Fibroblast of villous mesenchyme (primary cell): ENCODE measurements at places on chromosomes 2 and 18.
A peak's percentile ranks its signal among the peaks of the same experiment; 100 is the strongest.

GRCh38 chr2:167103028-167103756 lies 214.9 kb downstream of the XIRP2 start:
- DNase-seq = no peak

GRCh38 chr2:39772812-39773152 lies 6.3 kb downstream of the THUMPD2 start:
- no peak for DNase-seq

DNA sequence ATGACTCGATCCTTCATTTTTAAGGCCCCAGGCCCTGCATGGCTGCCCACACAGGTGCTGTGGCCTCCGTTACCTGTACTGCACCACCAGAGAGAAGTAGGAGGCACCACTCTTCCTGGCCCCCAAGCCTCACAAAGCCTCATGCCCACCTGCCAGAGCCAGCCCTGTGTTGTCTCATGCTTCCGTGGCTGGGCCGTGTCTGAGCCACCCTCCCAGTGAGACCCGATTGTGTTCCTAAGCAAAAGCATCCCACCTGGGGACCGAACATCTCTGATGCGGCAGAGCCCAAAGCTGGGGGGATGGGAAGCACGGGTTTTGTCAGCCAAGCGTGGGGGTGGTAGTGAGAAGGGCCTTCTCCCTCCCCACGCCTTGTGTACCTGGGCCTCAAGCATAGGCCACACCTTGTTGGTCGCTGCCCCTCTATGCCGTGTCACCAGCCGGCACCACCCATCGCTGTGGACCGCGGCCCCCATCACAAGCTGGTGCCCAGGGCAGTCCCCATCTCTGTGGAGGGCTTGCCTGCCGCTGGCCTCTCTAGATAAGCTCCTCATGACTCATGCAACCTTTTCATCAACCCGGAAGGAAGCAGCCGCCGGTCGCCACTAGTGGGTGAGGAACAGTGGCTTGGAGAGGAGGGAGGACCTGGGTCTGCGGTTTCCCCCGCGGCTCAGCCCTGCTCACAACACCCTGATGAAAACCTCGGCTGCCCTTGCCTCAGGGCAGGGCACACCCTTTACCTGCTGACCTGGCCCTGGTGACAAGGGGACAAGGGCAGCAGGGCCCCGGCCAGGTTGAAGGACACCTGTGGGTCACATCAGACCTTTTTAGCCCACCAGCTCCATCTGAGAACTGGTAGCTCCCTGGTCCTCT lies 2.7 kb upstream of the RNPEPL1 start:
- DNase-seq = peak; percentile 95

- no peak for DNase-seq
Observed at GRCh38 chr18:77911971-77912605, 662.4 kb downstream of the GALR1 start.

DNA sequence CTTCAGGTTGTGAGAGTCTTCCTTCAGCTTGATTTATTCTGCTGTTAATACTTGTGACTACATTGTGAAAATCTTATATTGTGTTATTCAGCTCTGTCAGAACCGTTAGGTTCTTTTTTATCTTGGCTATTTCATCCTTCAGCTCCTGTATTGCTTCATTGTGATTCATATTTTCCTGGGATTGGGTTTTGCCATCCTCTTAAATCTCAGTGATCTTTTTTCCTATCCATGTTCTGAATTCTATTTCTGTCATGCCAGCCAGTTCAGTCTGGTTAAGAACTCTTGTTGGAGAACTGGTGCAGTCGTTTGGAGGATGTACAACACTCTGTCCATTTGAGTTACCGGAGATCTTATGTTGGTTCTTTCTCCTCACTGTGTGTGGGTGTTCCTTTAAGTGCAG lies 19.1 kb downstream of the MSTN start:
- DNase-seq = no peak

DNA sequence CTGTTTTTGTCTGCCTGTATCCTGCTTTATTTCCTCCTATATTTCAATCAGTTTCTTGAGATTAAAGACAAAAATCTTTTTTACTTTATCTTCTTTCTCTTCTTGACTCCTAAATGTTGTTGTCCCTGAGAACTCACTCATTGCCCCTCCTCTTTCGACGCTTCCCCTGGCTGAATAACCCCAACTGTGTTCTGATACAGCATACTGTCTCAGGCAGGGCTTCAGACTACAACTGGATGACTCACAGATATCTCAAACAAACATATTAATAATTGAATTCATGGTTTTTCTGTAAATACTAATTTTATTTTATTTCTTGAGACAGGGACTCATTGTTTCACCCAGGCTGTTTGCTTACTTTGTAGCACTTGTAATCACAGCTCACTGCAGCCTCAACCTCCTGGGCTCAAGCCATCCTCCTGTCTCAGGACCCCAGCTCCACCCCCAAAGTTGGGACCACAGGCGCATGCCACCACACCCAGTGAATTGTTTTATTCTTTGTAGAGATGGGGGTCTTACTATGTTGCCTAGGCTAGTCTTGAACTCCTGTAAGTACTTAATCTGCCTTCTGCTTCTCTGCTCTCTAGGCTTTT lies 9.4 kb downstream of the ITGAV start:
- no peak for DNase-seq

DNA sequence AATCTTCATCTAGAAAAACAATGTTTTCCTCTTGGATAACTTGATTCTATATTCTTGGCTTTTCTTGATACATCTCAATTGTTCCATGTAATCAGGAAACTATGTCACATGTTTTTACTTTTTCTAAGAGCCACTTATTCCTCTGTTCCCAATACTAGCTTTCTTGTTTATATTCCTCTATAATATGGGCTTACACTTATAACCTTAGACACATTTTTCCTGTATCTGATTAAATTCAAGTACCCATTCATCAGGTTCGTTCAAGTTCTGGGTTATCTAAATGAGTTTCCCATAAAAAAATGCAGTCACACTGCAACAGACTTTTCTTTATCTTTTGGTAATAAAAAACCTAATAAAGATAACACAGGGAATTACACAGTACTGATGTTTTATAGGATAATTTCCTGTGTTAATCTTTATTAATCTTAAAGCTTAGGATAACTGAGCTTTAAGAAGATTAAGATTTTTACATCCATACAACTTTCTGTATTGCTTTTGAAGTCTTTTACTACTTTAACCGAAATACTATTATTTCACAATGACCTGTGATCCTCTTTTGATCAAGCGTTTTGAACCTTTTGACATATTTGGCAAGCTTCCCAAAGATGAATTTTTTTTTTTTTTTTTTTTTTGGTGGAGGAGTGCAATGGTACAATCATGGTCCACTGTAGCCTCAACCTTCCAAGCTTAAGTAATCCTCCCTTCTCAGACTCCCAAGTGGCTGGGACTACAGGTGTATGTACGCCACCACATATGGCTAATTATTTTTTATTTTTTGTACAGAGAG lies 44.3 kb upstream of the C2orf66 start:
- peak; percentile 64 for DNase-seq

DNA sequence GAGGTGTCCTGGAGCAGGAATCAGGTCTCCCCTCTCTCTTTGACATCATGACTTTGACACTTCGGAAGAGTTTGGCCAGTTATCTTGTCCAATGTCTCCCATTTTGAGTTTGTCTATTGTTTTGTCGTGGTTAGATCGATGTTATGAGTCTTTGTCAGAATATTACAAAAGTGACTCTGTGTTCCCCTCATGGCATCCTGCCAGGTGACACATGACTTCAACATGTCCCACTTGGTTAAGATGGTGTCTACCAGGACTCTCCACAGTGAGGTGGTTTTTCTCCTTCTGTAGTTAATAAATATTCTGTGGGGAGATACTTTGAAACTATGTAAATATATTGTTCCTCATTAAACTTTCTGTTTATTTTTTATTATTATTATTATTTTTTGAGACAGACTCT lies 76.6 kb upstream of the BZW1 start:
- no peak for DNase-seq

- no peak for DNase-seq
Observed at GRCh38 chr2:212208467-212208866, 330.1 kb downstream of the ERBB4 start.

GRCh38 chr2:68978098-68978497 lies 3.7 kb downstream of the GKN1 start:
- no peak for DNase-seq

DNA sequence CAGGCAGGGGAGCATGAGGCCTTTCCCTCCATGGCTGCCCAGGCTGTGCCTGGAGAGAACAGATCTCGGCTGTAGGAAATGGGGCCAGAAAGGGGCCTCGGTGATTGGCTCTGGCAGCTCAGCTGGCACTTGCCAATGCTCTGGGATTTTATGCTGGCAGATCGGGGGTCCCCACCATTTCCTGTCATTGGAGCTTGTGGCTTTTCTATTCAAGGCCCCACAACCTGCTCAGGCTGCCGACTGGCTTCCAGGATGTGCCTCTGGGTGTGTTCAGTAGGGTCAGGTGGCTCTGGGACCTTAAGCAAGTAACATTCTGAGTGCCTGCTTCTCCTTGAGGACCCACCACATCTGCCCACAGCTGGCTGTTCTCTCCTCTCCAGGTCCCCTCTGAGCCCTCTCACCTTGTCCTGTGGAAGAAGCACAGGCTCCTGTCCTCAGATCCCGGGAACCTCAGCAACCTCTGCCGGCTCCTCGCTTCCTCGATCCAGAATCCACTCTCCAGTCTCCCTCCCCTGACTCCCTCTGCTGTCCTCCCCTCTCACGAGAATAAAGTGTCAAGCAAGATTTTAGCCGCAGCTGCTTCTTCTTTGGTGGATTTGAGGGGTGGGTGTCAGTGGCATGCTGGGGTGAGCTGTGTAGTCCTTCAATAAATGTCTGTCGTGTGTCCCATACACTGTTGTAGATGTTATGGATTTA lies 4.2 kb downstream of the GNLY start:
- DNase-seq = no peak

DNA sequence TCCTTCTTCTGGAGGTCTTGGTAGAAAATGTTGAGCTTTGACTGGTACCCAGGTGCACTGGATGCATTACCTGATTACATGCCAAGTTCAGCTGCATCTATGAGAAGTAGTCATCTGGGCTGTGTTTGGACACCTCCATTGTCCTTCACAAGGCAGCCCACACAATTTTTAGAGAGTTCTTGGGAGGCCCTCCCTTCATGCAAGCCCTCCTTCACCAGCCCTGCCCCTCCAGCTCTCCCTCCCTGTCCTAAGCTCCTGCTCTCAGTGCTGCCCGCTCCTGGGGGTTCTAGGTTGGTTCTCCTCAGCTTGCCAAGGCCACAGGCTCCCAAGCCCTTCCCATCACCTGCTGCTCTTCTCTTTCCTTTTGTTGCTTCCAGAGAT lies 148.7 kb downstream of the DYSF start:
- DNase-seq = no peak

DNA sequence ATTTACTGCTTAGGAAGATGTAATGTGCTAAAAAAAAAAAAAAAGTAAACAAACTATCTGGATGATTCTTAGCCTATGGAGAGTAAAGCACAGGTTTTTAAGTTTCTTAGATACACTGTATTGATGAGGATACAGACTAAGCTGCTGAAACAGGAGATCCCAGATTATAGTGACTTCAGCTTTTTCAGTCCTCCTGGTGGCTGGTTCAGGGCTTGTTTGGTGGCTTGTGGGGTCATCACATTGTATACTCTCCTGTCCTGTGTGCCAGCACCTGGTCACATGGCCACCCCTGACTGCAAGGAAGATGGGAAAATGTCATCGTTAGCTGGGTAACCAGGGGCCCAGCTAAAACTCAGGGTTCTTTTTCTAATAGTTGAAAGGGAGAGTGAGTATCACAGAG lies 31.4 kb downstream of the RAB31 start:
- no peak for DNase-seq

DNA sequence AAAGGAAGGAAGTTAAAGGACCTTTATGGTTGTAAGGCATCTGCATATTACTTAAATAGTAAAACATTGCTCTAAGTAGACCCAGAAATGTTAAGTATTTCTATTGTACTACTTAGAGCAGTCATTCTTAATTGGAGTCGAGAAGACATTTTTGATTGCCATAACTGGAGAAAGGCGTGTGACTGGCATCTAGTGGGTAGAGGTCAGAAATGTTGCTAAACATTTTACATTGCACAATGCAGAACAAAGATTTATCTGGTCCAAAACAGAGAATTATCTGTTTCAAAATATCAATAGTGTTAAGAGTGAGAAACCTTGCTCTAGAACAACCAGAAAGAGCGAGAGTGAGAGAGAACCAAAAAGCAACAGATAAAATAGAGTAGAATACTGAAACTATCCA lies 23.3 kb upstream of the ROCK1 start:
- peak; percentile 19 for DNase-seq

GRCh38 chr2:120346667-120347358 lies 877 bp downstream of the INHBB start:
- DNase-seq = peak; percentile 16

- DNase-seq = no peak
Observed at GRCh38 chr2:155060896-155061295, 362.4 kb downstream of the KCNJ3 start.

- DNase-seq = no peak
Observed at GRCh38 chr2:100409461-100409860, 8.0 kb downstream of the CHST10 start.

GRCh38 chr2:189465076-189465475 lies 23.8 kb downstream of the WDR75 start:
- no peak for DNase-seq

DNA sequence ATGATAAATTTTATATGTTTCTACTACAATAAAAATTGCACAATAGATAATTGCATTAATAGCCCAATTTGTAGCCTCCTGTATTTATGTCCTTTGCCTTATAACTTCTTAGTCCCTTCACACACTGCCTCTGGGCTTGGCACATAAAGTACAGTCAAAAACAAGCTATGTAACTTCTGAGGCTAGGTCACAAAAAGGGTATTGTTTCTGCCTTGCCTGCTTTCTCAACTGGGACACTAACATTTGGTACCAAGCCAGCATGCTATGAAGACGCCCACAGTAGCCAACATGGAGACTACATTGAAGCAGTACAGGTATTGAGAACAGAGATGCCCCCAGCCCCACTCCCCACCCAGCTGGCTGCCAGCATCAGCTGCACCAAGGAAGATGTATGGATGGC lies 5.4 kb upstream of the SLC3A1 start:
- DNase-seq = no peak

DNA sequence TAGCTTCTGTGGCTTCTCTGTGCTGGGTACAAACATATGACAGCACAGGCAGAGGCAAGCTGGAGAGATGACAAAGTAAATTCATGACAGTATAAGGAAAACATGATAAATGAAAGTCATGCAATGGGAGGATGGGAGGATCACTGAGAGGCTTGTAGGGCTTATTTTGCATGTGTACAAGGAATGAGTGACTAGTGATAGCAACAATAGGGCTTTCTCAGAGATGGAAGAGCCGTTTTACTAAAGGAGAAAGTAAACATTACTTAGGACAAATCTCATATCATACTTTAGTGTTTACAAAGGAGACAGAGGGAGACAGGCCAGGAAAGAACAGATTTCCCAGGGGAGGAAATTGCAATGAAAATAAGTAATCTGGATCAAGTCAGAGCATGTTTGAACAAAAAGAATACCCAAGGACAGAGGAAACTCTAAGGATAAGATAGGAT lies 82.5 kb upstream of the RBMS1 start:
- peak; percentile 38 for DNase-seq
